Eye (tissue), 1 donor: ENCODE measurements at places on chromosomes 7 and 10.

DNA sequence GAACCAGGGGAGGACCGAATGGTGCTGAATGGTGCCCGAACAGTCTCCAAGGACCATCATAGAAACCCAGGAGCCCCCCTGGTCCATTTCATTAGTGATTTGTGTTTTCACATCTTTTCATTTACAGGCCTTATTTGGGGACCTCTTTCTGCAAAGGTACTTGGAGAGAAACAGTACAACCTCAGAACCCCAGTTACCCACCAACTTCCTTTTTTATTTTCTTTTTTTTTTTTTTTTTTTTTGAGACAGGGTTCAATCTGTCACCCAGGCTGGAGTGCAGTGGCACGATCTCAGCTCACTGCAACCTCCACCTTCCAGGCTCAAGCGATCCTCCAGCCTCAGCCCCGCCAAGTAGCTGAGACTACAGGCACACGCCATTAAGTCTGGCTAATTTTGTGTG is 13.0 kb upstream of the ELN start:
- no peak for DNase-seq

DNA sequence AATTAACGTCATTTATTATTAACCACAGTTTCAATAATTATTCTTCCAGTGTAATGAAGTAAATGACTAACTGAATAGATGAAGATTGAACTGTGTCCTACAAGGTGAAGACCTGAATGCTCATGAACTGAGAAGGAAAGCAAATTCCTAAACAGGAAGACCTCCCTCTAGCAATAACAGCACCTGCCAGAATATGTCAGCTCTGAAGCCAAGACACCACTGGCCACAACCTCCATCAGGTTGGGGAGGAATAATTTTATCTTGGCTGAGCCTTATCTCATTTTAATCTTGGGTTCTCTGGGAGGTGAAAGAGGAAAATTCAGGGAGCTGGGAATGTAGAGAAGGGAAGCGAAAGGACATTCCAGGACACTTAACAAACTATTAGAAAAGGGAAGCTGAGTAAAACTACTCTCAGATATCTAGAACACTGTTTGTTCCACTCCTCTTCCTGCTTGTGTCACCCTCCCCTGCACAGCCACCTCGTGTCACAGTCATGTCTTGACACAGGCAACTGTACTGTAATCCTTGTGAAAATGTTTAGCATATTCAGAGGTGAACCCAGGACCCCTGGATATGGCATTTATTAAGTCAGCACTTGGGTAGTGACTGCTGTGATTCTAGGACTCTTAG is 4.6 kb upstream of the SLC13A1 start:
- no peak for DNase-seq

- no peak for DNase-seq
Observed at GRCh38 chr10:375815-376505, 240.7 kb downstream of the ZMYND11 start.

GRCh38 chr7:147308539-147308938 is 1191.9 kb downstream of the CNTNAP2 start:
- DNase-seq, result peak; percentile 8

DNA sequence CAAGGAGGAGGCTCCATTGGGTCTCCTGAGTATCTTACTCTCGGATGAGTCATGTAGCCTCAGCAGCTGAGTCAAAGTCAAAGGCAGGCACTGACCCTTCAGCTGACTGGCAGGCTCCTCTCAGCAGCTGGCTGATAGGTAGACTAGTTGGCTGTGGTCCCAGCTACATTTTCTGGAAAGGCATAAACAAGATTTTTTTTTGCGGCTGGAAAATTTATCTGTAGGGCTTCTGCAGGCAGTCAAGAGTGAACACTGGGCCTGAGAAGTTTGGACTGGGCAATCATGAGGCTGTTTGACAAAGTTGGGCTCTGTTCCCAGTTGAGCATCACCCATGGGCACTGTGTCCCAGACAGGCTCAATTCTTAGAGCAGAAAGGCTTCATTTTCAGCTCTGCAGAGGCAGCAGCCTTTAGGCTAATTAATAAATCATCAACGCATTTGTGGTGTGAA is 796.2 kb downstream of the CCSER2 start:
- DNase-seq, result no peak

DNA sequence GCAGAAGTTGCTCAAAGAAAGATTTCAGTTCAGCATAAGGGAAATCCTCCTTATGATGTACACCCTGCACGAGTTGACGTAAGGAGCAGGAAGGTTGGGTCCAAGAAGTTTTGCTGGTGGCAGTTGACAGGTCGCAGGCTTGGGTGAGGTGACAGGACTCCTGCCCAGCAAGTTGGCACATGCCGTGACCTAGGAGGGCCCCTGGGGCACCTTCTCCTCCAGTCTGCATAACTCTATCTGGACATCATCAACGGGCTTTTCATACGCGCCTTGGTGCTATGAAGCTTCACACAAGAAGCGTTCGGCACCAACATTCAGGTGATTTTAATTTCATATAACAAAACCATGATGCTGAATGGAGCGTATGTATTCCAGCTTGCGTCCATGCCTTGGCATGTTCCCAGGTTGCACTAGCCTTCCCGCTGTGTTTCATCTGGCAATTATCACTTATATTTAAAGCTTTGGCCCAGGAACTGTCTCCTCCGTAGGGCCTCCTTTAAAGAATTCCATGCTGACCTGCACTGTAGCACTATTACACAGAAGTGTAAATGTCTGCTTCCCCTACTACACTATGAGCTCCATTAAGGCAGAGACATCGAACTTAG is 651.6 kb upstream of the FOXK1 start:
- DNase-seq, result no peak

DNA sequence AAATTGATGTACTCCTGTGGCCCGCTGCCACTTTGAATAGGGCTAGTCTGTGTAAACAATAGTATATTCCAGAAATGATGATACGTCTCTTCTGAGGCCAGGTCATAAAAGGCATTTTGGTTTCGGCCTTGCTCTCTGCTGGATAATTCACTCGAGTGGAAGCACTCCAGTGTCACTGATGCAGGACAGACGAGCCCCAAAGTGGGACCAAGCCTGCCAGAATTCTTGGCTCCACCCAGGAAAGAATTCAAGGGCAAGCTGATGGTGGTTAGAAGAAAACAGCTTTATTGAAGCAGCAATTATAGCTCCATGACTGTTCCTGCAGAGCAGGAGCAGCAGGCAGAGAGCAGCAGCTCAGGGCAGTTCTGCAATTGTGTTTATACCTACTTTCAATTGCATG is 717.6 kb downstream of the GRM8 start:
- no peak for DNase-seq

GRCh38 chr7:44286618-44287487 is 38.5 kb downstream of the CAMK2B start:
- no peak for DNase-seq
